ENCODE measurements at places on chromosomes 1 and 21.

- no peak for DNase-seq
Measured at GRCh38 chr21:35059742-35060141, 10.6 kb upstream of the RUNX1 start.

- DNase-seq = no peak
Measured at GRCh38 chr1:158227904-158228623, 26.2 kb upstream of the CD1A start.

- DNase-seq = no peak
Measured at GRCh38 chr1:157925419-157926166, 67.9 kb upstream of the KIRREL1 start.

DNA sequence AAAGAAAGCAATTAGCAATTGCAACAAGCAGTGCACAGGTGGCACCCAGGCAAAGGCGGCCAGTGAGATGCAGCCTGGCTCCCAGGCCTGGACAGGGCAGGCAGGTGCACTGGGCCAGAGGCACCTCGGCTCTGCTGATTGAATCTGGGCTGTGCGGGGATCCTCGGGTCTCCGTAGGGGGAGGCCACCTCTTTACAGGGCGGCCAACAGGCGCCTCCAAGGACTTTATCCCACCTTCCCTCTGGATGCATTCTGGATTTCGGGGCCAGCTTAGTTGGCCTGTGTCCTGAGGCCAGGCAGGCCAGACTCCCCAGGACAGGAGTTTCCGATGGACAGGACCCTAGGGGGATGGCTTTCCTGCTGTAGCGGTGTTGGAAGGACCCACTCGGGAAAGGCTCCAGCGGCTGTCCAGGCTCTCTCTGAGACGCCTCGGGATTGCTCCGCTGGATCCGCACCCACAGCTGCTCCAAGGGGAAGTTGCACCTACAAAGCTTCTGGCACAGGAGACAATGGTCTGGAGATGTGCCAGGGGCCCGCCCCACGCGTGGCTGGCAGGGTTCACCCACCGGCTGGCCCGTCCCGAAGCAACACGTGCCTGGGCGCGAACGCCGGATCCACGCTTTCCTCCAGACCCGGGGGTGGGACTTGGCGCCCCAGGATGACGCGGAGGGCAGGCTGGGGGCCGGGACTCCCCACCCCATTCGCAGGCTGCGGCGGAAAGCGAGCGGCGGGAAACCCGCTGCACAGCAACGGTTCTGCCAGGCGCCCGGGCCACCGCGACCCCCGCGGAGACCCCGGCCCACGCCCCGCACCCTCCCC, 810 bp downstream of the SLC19A1 start:
- DNase-seq = no peak

DNA sequence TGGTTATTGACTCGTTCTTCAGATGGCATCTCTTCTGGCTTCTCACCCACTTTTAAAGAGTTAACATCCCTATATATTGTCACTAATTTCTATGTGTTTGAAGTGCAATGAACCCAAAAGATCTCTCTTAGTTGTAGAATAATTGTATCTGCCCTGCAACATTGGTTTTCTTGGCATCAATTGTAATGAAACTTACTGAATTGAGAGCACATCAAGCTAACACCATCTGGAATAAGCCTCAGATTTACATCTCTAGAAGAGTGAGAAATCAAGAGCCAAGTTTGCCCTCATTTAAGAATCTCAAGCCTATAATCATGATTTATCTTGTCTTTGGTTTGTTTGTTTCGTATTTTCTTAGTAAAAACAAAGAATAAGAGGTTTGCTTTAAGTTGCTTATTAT, 372.6 kb upstream of the LRRC7 start:
- DNase-seq = no peak
